ENCODE measurements at places on chromosomes 2 and 18.

- DNase-seq = no peak
These were observed 579 bp downstream of the STAT4 start for GRCh38 chr2:191150230-191150599.

DNA sequence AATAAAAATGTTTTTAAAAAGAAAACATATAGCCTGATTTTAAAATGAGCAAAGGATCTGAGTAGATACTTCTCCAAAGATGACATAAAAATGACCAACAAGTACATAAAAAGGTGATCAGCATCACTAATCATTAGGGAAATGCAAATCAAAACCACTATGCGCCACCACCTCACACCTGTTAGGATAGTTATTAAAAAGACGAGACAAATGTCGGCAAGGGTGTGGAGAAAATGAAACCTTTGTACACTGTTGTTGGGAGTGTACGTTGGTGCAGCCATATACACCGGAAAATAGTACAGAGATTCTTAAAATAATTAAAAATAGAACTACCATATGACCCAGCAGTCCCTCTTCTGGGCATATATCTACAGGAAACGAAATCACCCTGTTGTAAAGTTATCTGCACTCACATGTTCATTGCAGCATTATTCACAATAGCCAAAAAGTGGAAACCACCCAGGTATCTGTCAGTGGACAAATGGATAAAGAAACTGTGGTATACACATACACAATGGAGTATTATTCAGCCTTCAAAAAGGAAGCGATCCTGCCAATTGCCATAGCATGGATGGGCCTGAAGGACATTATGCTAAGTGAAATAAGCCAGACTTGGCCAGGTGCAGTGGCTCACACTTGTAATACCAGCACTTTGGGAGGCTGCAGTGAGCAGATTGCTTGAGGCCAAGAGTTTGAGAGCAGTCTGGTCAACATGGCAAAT, 91.6 kb downstream of the PRKRA start:
- DNase-seq = no peak

- no peak for DNase-seq
These were observed 158.6 kb upstream of the THUMPD2 start for GRCh38 chr2:39937621-39938020.

DNA sequence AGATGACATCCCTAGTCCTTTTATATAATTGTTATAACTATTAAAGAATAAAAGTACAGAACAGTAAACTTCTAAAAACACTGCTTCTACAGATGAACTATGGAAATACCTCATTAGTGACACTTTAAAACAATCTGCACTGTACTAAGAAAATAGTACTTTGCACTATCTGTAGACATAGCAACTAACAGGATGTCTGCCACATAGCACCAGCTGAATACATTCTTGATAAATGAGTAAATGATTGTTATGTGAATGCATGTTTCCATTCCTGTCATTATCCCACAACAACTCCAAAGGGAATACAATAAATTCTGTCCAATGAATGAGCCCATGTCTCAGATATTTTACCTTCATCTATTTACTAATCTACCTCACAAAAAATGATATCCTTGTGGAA, 115.3 kb upstream of the SLC35G4 start:
- no peak for DNase-seq

- DNase-seq = no peak
These were observed 53.8 kb downstream of the ICA1L start for GRCh38 chr2:202817771-202818170.

DNA sequence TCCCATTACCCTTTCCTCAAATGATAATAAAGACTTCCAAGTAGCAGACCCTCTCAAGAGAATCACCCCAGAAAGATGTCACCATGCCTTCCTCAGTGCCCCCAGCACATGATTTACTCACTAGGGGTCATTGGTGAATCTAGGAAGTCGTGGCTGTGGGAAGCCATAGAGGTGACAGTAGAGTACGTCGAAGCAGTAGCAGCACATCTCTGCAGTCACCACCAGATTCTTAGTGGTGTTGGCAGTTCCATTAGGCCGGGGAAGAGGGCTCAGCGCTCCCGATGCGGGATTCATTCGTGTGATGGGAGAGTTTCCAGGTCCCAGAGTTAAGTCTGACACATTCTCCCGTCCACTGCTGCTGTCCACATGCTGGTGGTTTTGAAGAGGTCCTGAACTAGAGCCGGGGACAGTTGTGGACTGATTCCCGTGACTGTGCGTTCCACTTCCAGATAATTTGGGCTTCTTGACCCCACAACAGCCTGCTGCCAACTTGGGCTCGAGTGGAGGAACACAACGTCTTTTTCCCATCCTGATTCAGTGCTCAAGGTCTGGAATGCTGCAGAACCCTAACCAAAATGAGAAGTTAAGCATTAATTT, 12.0 kb downstream of the AMMECR1L start:
- DNase-seq = no peak

Data from CD8-positive, alpha-beta T cell (primary cell).